ENCODE measurements at places on chromosomes 12 and 14. TPM values are rescaled to one million over a fixed set of nuclear protein-coding genes. Genes with fewer than 3 reads are reported as not detected.

- no peak for DNase-seq
Observed at GRCh38 chr12:58465418-58465817, 454.9 kb downstream of the LRIG3 start.

DNA sequence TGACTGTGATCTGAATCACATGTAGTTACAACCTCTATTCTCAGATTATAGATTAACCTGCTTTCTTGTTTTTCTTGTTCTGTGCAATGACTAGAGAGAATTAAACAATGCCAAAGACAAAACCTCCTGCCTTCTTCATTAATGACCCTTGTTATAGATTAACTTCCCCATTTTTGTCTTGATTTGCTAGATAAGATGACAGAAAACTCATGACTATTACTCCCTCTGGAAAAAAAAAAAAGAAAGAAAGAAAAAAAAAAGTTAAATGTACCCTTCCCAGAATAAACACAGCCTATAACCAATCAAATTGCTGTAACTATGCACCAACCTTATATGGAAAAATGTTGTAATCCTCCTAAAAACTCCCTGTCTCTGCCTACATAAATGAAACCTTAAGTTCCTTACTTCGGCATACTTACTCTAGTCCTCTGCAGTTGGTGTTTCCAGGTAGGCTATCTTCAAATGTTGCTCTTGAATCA lies 41.1 kb upstream of the PCED1B start:
- no peak for DNase-seq

GRCh38 chr12:94073441-94074051 lies 74.8 kb upstream of the PLXNC1 start:
- DNase-seq, result peak; percentile 29

DNA sequence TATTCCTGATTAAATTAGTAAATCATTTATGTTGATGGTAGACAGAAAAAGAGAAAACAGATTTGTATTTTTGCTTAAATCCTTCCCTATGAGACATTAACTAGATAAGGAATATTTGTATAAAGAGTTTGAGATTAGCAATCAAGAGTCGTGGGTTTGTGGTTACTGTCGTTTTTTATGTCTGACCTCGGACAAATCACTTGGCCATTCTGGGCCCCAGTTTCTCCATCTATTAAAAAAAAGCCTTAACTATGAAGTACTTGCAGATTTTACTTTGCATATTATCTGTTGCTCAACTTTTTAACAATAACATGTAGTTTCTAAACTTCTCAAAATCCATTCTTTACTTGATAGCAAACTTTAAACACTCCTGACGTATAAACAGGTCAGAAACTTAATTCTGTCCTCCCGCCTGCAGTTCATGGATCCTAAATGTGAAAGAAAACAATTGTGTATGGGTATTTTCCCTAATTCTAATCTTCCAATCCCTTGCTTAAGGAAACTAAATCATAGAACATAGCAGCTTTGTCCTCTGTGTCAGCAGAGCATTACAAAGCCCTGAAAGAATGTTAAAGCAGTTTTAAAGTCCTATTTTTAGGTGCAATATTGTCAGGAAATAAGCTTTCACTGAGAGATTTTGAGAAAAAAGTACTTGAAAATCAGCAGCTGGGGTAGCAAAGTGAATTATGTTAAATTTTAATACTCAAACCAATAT lies 118.2 kb downstream of the GPR135 start:
- no peak for DNase-seq

DNA sequence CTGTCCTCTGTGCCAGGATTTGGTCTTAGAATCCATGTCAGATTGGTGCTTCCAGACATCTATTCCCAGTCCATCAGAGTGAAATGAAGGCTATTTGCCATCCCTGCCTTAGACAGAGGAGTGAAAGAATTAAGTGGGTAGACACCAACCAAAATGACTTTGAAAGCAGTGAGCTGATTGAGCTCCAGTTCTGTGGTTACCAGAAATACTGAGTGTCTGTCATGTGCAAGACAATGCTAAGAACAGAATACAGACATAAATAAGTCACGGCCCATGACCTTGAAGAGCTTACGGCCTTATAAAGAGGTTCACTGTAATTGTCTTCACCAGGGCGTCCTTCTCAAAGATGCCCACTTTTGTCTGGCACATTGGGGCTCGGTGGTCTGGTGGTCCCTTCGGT lies 21.6 kb upstream of the MANSC4 start:
- no peak for DNase-seq

- no peak for DNase-seq
Observed at GRCh38 chr14:23589606-23590005, 11.0 kb upstream of the JPH4 start.

GRCh38 chr14:104428860-104429259 lies 150.7 kb upstream of the C14orf180 start:
- no peak for DNase-seq

DNA sequence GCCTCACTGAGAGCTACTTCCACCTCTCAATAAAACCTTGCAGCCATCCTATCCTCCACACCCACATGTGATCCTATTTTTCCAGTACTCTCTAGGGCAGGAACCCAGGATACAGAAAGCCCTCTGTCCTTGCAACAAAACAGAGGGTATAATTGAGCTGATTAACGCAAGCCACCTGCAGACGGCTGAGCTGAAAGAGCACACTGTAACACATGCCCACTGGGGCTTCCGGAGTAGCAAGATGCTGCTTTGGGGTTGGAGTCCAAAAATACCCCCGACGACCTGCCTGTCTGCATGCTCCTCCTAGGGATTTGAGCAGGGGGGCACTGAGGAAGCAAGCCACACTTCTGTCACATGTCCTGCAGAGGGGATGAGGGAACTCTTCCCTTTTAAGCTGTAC lies 401.1 kb upstream of the FOXG1 start:
- DNase-seq, result no peak

- no peak for DNase-seq
Observed at GRCh38 chr14:91295276-91295845, 50.9 kb upstream of the GPR68 start.

- DNase-seq, result no peak
Observed at GRCh38 chr14:40119321-40119720, 687.1 kb upstream of the FBXO33 start.

GRCh38 chr12:40224439-40225291 lies at the start of gene LRRK2:
LRRK2 (plus strand) TSS chr12:40224997; CDS start chr12:40225132, 135 bp downstream.
- DNase-seq, result peak; percentile 75

GRCh38 chr14:76584271-76584702 lies 177.0 kb upstream of the VASH1 start:
- DNase-seq, result no peak

- no peak for DNase-seq
Observed at GRCh38 chr12:96221391-96221790, 27.2 kb downstream of the ELK3 start.

- DNase-seq, result no peak
Observed at GRCh38 chr12:31954925-31955858, 4.0 kb upstream of the RESF1 start.

- no peak for DNase-seq
Observed at GRCh38 chr12:59710964-59711363, 115.1 kb downstream of the SLC16A7 start.

DNA sequence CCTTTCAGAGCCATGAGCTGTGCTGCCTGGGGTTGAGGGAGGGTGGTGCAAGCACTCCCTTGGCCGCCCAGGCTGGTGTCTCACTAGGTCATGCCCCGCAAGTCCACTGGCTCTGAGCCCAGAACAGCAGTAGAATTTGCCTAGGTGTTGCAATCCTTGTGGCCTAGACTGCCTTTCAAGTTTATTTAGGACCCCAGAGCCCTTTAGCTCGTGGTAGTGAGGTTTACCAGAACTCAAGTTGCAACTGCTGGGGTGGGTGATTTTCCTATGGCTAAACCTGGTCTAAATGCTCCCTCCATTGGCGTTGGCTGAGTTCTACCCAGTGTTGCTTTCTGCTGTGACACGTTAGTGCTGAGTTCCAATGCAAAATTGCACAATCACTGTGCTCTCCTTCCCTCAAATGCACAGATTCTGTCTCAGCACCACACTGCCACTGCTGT lies 287.2 kb downstream of the BCAT1 start:
- DNase-seq, result no peak

DNA sequence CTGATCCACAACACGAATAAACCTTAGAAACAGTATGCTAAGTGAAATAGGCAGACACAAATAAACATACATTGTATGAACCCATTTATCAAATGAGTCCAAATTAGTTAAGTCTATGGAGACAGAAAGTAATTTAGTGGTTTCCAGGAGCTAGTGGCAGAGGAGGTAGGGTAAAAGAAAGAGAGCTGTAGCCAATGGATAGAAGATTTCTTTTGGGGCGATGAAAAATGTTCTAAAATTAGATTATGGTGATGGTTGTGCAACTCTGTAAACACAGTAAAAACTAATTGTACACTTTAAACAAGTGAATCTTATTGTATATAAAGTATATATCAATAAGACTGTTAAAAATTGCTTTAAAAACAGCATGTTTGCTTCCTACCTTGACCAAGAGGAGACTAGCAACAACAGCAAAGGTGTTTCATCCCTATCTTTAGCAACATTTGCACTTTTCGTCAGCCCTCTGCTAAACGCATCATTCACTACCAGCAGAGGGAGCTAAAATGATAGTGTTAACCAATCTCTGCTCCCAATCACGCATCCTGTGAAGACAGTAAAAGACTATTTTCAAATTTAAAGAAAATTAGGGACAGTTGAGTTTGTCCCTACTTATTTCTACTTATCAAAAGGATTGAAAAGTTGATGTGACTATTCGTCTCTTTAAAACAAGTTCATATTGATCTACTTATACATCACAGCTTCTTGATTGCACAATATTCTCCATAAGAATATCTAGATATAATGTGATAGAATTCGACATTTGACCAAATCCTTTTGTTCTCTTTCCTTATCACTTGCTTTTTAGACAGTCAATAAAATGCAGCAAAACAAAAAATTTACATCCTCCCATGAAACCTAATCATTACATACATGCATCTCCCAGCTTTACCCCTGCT lies 24.0 kb upstream of the LGR5 start:
- peak; percentile 54 for DNase-seq

- no peak for DNase-seq
Observed at GRCh38 chr12:64797156-64797555, 27.3 kb upstream of the TBC1D30 start.

DNA sequence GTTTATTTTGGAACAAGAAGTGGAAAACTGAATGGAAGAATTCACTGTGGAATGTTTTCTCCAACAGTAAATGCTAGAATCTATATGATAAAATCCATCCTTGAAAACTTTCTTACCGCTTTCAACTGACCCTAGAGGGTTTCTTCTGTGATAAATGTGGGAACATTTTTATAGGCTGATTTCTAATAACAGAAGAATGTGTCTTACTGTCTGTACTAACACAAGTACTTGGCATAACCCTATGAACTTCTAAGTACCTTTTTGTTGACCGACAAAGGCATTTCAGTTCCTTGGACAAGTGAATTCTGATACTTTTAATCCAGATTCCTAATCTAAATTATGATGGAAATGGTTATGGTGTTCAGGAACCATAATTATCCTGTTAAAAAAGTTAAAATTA lies 1109.7 kb upstream of the FLRT2 start:
- DNase-seq, result no peak

GRCh38 chr12:29818916-29819623 lies 35.3 kb upstream of the TMTC1 start:
- peak; percentile 80 for DNase-seq

GRCh38 chr12:31260840-31261239 lies 65.1 kb downstream of the SINHCAF start:
- no peak for DNase-seq

DNA sequence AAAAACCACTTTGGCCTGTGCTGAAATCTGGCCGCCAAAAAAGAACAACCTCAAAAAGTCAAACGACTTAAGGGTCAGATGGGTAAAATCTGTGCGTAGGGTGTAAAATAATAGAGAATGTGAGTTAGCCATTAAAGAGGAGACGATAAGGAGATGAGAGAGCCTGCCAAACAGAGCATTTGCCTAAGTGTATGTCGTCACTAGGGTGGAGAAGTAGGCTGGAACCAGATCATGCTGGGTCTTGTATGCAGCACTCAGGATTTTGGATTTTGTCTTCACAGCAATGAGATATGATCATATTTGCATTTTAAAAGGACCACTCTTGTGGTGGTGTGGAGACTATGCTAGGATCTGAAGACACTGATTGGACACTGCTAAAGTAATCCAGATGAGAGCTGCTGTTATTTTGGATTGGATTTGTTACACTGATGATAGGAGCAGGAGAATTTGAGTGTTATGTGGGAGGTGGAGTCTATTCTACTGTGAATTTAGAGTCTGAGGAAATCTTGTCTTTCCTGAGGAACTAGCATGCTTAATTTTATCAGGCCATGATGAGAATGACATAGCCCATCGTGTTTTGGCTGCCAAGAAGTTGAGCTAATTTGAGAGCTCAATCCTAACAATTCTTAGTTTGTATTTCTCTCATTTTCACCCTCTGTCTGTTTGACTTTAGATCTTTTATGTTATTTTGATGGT lies 24.8 kb upstream of the DBX2 start:
- DNase-seq, result no peak

GRCh38 chr12:4569261-4569660 lies 7.3 kb downstream of the DYRK4 start:
- DNase-seq, result no peak

DNA sequence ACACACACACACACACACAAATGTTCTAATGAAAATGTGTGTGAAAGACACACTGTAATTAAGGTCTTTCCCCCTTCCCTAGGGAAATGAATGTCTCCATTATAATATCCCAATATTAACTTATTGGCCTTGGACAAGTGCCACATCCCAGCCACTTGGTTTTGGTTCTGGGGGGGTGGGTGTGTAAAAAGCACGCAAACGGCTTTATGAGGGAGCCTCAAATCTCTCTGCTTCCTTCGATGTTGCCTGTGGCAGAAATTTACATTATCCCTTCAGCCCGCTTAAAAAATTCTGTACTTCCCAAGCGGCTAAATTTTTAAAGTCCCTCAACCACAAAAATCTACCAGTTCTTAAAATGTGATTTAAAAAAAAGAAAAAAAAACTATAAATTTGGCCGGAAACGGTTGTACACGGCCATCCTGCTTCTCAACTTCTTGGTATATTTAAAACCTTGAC lies 432 bp downstream of the C14orf93 start:
- no peak for DNase-seq

The C14orf39 gene
- polyA plus RNA-seq, result 0.53 TPM

The ARHGAP5 gene
- 57.4 TPM for polyA plus RNA-seq

The MFAP5 gene
- 178 TPM for polyA plus RNA-seq

The INF2 gene
- polyA plus RNA-seq, result 52.9 TPM

The ZDHHC22 gene
- polyA plus RNA-seq, result 0.34 TPM

The NANOG gene
- polyA plus RNA-seq, result 0.48 TPM

The RBM23 gene
- 56.2 TPM for polyA plus RNA-seq

The AVPR1A gene
- polyA plus RNA-seq, result 2.9 TPM
